Activated T-helper 1 cell treated with anti-CD3 and anti-CD28 coated beads, Interleukin-2, amount 50 U/mL, for 16 hours (primary cell): ENCODE measurements at places on chromosomes 11 and 22.

DNA sequence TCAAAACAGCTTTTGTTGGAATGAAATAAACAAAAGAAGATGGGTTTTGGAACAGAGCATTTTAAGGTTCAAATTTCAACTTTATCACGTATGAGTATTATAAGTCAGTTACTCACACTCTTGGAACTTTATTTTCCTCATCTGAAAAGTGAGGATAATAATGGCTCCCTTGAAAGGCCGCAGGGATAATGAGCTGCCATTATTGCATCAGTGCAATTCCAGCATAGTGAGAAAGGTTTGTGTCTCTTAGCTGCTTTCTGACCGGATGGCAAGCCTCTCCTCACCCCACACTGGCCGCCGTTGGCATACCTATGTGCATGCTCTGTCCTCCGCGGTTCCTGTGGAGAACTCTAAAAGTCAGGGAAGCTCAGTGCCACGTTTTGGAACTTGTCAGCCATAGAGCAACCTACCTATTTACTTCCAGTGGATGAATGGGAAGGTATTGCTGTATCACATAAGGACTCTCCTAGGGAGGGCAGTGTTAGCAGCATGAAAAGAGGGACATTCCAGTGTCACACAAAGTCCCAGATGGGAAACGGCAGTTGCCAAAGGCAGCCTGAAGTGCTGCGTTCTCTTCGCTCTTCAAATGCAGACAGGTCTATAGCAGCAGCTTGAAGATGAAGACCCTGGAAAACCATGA lies 368.9 kb downstream of the NTM start:
- DNase-seq = no peak

DNA sequence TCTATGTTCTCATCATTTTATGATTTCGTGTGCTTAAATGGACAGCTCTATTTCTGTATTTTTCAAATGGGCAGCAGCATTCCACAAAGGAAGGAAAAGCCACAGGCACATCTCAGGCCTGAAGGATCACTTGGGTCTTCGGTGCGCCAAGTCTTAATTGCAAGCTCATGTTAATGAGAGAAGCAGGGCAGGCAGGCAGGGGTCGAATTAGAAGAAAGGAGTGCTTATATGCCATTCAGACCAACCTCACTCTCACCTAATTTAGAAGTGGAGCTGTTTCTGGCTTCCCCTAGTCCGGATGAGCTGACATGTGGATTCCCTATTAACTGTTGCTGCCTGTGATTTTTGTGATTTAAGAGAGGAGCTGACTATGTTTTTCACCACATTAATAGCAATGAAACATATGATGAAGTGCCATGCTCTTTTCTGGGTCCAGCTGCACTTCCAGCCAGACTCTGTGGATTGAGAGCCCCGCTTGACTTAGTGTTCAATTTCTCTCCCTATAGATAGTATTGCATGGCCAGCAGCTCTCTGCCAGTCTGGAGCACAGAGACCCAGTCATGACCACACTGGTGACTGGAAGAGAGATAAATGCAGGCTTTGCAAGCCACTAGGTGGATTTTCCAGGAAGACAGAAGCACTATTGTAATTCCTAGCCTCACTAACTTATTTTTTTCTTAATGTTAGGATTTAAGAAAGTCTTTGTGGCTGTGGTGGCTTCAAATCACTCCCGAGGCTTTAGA lies 373.9 kb upstream of the FAT3 start:
- DNase-seq = no peak

- no peak for DNase-seq
Measured at GRCh38 chr11:44379141-44380008, 69.4 kb upstream of the ALX4 start.

- no peak for DNase-seq
Measured at GRCh38 chr11:47177846-47178245, 1.2 kb upstream of the ARFGAP2 start.

GRCh38 chr11:82867495-82868082 lies 32.6 kb downstream of the PRCP start:
- DNase-seq = peak; percentile 50

GRCh38 chr11:39374963-39375698 lies 2084.3 kb downstream of the LRRC4C start:
- DNase-seq = no peak

DNA sequence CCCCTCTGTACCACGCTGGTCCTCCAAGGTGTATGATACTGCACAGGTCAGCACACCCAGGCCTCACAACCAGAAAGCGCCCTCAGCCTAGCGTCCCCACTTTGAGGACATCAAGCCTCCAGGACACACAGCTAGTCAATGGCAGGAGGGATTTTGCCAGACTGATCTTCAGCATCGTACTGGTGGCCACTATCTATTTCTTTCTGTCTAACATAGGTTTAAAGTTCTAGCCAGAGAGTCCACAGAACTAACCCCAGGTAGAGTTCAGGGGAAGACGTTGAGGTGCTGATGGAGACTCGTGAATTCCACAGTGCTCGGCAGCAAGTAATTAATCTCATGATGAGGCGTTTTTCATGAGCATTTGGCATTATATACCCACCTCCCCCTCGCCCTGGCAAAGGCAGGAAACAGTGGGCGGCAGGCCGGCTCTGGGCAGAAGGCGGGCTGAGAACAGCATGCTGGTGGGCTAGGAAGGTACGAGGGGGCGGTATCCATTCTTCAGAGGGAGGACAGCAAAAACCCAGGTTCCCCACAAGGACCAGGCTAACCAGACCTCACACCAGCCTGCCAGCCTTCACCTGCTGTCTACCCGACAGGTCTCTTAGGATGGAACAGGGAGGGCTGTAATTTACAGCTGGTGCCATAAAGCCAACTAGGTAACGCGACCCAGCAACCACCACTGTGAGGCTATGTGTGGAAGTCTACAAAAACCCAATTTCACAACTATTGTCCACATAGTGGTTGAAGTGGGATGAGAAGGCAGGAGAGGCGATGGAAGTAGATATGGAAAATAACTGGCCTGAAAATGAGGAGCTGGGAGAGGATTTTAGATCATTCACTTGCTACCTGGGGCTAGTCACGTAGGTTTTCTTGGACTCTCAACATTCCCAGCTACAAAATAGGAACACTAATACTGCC lies 18.5 kb downstream of the MYH9 start:
- no peak for DNase-seq

DNA sequence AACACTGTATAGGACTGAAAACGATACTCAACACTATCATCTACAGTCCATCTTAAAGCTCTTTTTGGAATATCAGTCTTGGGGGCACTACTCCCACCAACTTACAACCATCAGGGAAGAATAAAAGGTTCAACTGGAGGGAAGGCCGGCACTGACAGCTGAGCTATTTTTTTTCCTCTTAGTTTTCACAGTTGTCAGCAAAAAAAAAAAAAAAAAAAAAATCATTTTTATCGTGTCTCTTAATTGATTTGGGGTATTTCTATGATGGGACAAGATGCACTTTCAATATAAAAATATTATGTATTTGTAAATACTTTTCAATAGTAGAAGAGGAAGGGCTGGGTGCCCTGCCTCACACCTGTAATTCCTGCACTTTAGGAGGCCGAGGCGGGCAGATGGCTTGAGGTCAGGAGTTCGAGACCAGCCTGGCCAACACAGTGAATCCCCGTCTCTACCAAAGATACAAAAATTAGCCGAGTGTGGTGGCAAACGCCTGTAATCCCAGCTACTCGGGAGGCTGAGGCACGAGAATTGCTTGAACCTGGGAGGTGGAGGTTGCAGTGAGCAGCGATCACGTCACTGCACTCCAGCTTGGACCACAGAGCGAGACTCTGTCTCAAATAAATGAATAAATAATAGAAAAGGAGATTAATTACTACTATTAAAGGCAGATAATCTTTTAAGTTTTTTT lies 1.5 kb downstream of the KIF18A start:
- DNase-seq = no peak

GRCh38 chr11:73356979-73357860 lies 19.0 kb upstream of the RELT start:
- no peak for DNase-seq

GRCh38 chr11:119417726-119418540 lies 5.0 kb downstream of the THY1 start:
- no peak for DNase-seq

- no peak for DNase-seq
Measured at GRCh38 chr11:111627591-111627990, 25.3 kb downstream of the SIK2 start.

DNA sequence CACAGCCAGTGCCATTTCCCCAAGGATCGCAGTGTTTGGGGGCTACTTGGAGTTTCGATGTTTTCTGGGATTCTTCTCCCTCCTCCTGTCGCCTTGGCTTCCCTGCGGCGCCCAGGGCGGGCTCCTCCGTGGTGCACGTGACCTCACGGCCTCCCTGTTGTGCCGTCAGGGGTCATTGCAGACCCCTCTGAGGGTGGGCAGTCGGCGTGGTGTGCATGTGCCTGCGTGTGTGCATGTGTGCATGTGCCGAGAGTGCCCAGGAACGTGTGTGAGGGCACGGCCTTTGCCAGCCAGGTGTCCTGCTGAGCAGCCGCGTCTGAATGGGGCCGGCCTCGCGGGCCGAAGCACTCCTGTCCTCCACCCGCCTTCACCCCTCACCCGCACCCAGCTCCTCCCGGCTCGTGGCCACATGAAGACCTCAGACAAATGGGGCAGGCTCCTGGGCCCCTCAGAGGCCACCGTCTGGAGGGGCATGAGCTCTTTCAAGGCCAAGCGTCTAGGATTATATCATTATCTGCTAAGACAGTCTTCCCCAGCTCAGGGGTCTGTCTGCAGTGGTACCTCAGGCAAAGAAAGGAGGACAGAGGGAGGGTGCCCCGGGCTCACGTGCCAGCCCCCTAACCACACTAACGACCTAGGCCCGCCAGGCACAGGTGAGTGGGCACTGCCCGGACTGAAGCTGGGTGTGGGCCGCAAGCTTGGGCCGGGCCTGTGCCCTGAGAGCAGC lies 9.4 kb upstream of the MRPL23 start:
- no peak for DNase-seq

DNA sequence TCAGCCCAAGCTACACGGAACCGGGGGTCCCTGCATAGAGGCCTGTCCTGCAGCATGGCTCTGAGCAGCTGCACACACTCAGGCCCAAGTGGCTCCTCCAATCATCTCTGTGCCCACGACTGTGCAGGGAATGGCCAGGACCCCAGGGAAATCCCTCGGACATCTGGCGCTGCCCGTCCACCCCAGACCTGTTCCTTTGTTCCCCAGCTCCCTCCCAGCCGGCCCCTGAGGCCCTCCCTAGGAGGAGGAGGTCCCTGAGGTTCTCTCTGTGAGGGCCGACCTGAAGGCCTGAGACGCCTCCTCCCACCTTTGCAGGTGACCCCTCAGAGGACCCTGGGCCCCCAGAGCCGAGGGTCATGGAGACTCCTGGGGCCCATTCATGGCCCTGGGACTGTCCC lies 1.1 kb downstream of the MLC1 start:
- DNase-seq = no peak

GRCh38 chr11:113951537-113951936 lies 23.4 kb upstream of the HTR3A start:
- no peak for DNase-seq

DNA sequence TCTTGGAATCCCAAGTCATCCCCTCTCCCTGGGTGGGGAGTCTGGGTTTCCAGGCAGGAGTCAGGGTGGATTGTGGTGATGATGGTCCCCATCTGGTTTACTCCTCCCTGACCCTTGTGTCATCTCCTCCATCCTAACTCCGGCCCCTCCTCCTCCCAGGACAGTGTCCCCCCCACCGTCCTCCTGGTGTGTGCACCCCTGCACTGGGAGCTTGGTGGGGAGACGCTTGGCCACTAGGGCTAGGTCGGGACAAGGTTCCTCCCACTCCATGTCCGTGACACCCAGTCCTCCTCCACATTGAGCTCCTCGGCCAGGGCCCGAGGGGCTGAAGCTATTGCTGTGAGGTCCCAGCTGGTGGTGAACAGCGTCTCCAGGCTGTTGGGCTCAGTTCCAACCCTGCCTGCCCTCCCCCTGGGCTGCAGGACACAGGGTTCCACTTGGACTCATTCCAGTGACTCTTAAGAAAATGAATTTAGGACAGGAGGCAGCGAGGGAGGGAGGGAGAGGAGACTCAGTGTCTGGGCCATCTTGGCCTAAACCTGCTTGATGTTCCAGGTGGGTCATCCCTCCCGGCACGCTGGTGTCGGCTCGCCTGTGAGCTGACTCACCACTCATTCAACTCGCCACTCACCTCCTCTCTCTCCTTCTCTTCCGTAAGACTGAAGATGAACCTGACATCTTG lies 433.2 kb downstream of the TBC1D22A start:
- no peak for DNase-seq
